ENCODE measurements at places on chromosomes 11 and 22.

- ATAC-seq, result no peak
These were observed 15.3 kb downstream of the DDI1 start for GRCh38 chr11:104051778-104052177.

DNA sequence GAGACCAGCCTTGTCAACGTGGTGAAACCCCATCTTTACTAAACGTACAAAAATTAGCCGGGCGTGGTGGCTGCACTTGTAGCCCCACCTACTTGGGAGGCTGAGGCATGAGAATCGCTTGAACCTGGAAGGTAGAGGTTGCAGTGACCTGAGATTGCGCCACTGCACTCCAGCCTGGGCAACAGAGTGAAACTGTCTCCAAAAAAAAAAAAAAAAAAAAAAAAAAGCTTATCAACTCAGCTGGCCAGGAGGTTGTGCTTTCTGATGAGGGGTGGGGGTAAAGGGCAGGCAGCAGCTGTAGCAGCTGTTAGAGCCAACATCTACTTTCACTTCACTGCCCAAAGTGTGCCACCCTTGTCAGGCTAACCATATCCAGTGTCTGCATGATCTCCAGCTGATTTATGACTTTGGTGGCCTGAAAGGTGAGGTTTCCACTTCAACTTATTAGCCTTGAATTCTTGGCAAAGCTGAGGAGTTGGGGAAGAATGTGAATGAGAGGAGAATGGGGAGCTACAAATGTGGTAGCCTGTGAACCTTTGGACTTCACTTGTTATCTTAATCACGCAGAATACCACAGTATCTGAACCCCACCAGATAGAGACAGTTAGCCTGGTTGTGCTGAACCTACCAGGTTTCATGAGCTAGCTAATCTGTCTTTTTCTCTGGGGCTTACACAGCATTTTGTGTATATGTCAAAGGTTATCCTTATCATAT lies 19.6 kb downstream of the RNF121 start:
- no peak for ATAC-seq

- no peak for ATAC-seq
These were observed 41.0 kb downstream of the IGF2 start for GRCh38 chr11:2097998-2098690.

DNA sequence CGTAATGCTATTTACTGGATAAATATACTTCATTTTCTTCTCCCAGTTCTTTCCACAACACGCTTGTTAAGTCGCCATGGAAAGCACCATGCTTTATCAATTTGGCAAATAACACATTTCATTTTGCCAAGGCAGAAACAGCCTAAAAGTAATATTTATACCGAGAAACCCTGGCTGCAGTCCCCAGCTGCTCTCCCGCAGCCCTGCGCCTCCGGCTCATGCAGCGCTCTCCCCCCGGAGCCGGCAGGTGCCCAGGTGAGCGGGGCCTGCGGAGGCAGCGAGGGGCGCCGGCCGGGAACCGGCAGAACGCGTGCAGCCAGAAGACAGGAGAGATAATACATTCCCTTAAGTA lies 681 bp upstream of the ARHGEF12 start:
- no peak for ATAC-seq

GRCh38 chr11:96014217-96014616 lies 90.3 kb upstream of the MTMR2 start:
- ATAC-seq, result no peak

GRCh38 chr11:59810911-59811259 lies 307 bp upstream of the MRPL16 start:
- ATAC-seq, result no peak

GRCh38 chr11:43823851-43824250 lies 56.8 kb upstream of the ALKBH3 start:
- ATAC-seq, result no peak

DNA sequence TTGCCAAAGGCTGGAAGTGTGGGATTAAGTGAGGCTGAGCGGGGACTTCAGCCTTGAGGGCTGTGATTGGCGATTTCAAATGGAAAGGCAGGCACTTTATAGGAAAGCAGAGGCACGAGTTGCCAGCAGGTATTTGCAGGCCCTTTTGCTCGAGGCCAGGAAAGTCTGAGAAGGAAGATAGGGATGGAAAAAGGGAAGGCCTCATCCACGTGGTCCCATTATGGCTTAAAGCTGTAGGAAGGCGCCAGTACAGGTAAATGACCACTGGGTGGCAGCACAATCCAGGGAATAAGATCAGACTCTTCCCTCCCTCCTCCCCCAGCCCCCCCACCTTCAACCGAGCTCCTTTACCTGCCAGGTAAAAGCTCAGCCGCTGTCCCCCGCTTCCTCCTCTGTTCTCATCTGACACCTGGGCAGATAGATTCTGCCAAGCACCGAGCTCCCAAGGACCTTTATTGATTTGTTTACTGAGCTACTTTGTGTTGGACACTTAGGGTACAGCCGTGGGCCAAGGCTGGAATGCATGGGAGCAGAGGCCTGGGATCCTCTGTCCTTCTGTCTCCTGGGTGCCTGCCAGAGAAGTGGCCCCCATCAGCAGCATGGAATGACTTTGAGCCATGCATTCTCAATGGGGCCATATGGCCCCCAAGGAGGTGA lies 7.5 kb downstream of the P2RX3 start:
- peak; percentile 53 for ATAC-seq

DNA sequence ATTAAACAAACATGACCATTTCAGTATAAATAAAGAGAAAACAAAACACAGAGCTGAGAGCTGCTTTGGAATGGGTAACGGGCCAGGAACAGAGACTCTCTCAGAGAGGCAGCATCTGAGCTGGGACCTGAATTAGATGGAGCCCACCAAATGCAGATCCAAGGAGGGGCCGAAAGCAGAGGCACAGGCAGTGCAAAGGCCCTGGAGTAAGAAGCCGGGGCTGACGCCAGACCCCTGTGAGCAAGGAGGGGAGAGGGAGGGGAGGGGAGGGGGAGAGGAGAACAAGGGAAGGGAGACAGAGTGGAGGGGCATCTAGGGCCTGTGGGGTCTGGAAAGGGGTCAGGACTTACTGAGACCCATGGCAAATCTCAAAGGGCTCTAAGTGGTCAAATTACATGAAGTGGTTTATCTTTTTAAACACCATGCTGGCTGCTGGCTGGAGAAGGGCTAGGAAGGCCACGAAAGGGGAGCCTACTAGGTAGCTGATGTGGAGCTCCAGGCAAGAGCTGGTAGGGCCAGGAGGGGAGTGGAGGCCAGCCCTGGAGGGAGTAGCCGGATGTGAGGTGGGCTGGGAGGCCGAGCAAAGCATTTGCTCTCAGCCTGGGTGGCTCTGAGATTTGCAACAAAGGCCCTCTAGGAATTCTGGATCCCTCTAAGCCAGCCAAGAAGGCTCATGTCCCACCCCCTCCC lies 3.2 kb downstream of the OSBPL5 start:
- no peak for ATAC-seq

- no peak for ATAC-seq
These were observed 209.2 kb upstream of the SORL1-AS1 start for GRCh38 chr11:121661880-121662486.

- ATAC-seq, result no peak
These were observed 2.2 kb downstream of the SPCS2 start for GRCh38 chr11:74951226-74951625.

- no peak for ATAC-seq
These were observed 2268.7 kb downstream of the LRRC4C start for GRCh38 chr11:39190751-39191150.

DNA sequence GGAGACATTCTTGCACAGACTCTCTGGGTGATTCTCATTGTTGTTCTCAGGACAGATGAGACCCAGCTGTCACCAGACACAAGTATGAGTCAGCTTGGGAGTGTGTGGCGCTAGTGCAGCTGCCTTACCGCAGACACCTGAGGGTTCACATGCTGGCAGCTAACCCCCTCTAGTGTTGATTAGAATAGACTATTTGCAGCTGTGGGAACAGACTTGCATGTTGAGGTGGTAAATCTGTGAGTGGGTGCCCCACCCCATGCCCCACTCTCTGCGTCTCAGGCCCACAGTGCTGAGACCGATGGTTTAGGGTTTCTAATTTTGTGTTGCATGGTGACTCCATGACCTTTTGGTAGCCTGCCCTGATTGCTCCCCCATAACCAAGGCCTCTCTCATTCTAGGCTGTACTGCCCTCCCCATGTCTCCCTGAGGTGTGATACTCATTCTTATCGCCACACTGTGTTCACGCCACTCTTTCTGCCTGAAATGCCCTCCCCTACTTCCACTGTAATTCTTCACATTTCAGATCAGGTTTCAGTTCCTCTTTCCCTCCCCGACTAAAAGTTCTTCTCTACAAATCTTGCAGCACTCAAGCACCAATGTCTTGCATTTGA lies 73.7 kb upstream of the KIRREL3 start:
- no peak for ATAC-seq

- no peak for ATAC-seq
These were observed 10.9 kb downstream of the INS start for GRCh38 chr11:2149864-2150847.

DNA sequence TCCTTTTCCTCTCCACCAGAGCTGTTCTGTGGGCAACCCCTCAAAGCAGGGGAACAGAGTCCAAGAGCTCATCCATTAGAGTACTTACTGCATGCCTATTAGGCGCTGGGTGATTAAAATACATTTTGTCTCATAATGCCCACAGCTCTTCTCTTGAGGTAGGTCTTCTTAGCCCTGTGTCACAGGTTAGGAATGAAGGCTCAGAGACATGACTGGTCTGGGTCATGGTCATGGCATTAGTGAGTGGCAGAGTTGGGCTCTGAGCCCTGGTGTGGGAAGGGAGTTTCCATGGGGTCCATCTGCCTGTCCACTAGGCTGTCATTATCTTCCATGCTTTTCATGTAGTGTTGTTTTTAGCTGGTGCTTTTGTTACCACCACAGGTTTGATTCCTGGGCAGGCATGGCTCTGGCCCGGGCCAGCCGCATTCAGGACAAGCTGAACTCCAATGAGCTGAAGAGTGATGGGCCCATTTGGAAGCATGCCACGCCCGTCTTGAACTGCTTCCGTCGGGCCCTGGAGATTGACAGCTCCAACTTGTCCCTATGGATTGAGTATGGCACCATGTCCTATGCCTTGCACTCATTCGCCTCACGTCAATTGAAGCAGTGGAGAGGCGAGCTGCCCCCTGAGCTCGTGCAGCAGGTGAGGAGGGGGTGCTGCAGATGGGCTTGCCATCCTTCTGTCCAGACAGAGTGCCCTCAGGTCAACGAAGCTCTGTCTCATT lies 76.1 kb downstream of the CABIN1 start:
- ATAC-seq, result no peak

GRCh38 chr11:46381048-46381818 lies at the start of gene MDK:
Gene MDK (plus strand): TSS chr11:46381669. CDS start chr11:46382058, 389 bp downstream.
- peak; percentile 17 for ATAC-seq

GRCh38 chr11:13135385-13136271 lies 126.5 kb downstream of the RASSF10 start:
- ATAC-seq, result no peak

- no peak for ATAC-seq
These were observed 10.6 kb upstream of the GLYATL1 start for GRCh38 chr11:58928691-58929090.

GRCh38 chr11:95674657-95675358 lies 114.8 kb downstream of the FAM76B start:
- ATAC-seq, result no peak

DNA sequence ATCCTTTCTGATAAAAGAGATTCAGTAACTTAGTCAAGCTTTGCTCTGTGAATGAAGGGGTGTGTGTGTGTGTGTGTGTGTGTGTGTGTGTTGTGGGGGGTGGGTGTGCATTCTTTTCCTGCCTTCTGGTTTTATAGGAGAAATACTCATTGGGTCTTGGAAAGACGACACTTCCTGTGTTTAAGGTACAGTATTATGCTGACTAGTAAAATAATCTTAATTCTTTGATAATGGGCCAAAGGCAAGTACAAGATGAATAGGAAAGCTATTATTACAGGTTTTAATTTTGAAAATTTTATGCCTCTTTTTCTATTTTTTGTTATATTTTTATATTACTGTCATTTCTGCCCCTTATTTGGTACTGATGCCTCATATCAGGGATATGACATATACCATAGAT lies 26.1 kb downstream of the HSD17B12 start:
- no peak for ATAC-seq

GRCh38 chr11:122342089-122342744 lies 226.2 kb upstream of the BLID start:
- ATAC-seq, result no peak

- no peak for ATAC-seq
These were observed 30.8 kb downstream of the RSPH14 start for GRCh38 chr22:23110922-23111527.

DNA sequence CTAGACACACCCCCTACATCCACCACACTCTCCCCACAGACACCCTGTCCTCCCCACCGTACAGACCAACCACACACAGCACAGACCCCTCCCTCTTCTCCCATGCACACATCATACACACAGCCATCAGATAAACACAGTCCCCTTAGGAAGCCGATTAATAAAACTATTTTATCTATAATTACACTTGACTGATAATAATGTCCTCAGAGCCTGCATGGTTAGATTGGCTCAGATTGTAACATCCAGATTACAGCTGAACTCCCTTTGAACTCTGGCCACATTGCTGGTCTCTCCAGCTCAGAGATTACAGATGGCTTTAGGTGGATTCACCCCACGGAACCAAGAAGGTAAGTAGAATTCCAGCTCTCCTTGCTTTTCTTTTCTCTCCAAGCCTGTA lies 9.5 kb upstream of the ELF5 start:
- ATAC-seq, result no peak

GRCh38 chr11:79269611-79270307 lies 171.1 kb downstream of the TENM4 start:
- ATAC-seq, result no peak

DNA sequence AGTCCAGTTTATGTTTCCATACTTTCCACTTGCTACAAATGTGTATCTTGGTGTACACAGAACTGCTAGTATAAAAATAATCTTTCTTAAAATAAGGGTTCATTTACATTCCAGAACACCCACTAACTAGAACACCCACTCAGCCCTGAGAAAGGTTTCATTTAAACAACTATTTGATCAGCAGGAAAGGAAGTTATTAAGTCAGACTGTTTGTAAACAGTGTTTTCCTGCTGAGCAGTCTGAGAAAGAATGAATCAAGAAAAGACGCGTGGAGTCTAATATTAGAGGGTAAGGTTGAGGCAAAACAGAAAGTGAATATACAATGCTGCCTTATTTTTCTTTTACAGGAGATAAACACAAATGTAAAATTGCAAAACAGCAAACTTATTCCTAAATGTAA lies 32.7 kb downstream of the NARS2 start:
- ATAC-seq, result no peak

- no peak for ATAC-seq
These were observed 39.8 kb upstream of the TEF start for GRCh38 chr22:41341990-41342389.

DNA sequence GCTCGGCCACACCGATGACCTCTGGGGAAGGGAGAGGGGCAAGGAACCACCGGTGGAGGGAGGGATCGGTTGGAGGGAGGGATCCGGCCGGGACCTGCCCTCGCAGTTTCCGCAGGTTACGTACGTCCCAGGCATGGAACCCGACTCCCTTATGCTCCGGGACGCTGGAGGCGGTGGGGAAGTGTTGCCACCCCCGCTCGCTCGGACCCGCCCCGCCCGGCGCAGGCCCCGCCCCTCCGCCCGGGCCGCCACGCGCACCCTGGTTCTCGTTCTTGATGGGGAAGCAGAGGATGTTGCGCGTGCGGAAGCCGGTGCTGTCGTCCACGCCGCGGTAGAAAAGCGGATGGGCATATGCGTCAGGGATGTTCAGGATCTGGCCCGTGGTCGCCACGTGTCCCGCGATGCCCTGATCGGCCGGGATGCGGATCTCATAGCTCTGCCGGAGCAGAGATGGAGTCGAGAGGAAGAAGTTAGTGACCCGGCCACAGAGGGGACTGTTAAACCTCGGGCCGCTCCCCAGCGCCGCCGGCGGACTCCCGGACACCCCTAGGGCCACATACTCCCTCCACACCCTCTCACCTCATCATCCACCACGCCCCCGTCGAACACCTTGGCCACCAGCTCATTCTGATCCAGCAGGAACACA lies 89.8 kb downstream of the PDE2A start:
- ATAC-seq, result peak; percentile 35

- ATAC-seq, result no peak
These were observed 10.6 kb downstream of the TBC1D22A start for GRCh38 chr22:46773076-46773475.

All from gastroesophageal sphincter (tissue), 4 donors.